ENCODE measurements at places on chromosomes 1 and 21.

DNA sequence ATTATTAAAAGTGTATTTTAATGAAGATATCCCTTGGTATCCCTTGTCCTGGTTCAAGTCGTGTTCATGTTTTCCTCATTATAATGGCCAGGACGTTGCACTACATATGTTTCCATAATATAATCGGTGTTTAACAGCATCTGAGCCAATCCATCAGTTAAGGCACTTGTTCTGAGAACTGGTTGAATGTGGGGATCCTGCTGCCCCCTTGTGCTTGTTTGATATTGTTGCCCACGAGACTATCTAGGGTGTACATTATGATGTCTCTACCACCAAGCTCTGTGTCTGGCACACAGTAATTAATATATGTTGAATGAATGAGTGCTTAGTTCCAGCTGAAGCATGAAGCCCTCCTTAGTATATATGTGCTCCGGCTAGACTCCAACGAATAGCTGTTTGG is 193.0 kb downstream of the CACNA1E start:
- DNase-seq: no peak

DNA sequence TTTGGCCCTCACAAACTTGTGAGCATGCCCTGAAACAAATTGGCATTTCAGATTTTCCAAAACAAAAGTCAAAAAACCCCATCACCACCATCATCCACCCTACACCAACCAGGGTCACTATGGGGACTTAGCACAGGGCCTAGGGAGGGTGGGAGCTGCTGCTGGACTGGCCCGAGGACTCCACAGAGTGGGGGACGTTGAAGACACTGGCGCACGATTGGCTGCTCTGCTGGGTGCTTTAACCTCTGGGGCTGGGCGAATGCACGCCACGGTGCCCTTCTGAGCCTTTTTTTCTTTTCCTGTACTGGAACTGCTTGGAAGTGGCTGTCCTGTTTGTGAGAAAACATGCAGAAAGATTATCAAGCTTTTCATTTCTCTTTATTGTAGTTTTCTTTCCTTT is 92.8 kb downstream of the CD247 start:
- DNase-seq: no peak

- DNase-seq: no peak
Observed at GRCh38 chr21:46243325-46243724, 14.8 kb upstream of the LSS start.

GRCh38 chr21:45618846-45619485 is 24.6 kb upstream of the PCBP3 start:
- no peak for DNase-seq

DNA sequence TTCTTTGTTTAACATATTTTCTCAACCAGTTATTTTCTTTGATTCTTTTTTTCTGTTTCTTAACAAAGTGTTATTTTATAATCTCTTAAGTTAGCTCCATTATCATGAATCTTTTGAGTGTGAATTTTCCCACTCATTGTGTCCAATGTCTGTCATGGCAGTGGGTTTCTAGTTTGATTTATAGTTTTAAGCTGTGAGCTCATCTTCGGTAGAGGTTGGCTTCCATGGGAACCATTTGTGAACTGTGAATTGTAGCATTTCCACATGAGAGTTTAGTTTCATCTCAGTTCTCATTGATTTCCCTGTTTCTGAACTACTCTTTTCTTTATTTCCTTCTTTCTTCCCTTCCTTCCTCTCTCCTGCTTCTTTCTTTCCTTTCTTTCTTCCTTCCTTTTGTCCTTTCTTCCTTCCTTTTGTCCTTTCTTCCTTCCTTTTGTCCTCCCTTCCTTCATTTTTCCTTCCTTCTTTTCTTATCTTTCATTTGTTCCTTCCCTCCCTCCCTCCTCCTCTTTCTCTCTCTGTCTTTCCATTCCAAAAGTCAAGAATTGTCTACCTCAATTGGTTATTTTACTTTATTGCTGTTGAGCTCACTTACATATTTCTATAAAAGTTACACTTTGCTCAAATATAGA is 3.0 kb upstream of the CRB1 start:
- no peak for DNase-seq

DNA sequence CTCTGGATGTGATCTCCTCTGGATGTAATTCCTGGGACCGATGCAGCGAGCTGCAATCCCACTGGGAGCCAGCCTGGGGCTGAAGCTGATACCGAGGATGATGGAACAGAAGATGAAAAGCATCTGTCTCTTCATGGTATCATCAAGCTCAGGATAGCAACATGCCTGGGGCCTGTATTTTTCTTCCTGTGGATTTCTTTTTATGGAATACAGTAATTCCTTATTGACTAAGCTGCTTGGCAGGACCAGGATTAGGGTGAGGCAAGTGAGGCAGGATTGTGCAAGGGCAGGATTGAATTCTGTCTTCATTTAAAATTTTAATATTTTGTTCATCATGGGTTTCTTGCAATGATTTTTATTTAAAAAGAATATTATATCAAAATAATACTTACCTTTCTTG is 86.6 kb downstream of the SLC25A24 start:
- no peak for DNase-seq

DNA sequence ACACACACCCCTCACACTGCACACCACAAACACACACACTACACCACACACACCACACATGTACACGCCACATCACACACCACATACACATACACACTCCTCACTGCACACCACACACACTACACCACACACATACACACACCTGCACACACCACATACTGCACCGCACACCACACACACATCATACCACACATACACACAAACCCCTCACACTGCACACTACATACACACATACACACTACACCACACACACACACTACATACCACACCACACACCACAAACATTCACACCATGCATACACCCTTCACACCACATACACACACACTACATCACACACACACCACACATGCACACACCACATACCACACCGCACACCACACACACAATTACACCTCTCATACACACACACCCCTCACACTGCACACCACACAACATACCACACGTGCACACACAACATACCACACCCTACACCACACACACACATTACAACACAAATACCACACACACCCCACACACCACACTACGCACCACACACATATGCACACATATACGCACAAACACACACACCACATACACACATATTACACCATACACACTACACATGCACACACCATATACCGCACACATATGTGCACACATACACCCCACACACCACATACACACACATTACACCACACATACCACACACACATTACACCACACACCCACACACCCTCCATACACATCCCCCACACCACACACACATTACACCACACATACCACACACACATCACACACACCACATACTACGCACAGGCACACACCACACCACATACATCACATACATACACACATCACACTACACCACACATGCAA is 29.6 kb downstream of the RAB7B start:
- no peak for DNase-seq

GRCh38 chr1:194215448-194215847 is 1029.0 kb upstream of the B3GALT2 start:
- no peak for DNase-seq

- peak; percentile 61 for DNase-seq
Observed at GRCh38 chr1:19448491-19449439, 36.6 kb downstream of the CAPZB start.

DNA sequence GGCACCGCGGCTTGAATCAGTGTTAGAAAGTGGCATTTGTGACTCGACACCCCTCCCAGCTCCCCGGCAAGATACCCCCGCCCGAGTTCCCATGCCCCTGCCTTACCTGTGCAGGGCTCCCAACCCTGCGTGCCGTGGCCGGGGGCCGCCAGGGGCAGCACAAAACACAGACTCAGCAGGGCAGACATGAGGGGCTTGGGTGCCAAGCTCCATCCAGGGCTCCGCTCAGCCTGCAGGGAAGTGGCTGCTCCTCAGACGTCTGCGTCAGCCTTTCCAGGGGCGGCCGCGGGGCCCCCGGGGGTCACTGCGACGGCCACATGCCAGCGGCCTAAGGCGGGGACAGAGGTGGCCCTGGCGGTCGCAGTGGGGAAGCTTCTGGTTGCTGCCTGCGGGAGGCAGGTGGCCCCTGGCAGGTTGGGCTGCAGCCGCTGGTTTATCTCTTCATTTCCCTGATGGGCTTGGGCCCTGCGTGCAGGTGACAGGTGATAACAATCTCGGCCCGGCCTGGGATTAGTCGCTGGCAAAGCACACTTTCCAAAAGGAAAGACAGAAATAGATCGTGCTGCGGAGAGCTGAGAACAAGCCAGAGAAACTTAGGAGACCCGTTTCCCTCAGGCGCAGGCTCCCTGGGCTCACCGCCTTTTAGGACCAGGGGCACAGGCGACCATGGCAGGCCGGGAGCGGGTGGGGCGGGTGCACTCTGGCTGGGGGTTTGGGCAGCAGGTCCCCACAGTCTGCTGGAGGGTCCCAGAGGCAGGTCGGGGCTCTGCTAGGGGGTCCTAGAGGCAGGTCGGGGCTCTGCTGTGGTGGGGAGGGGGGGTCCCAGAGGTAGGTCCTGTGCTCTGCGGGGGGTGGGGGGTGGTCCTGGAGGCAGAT is at the start of gene TSPEAR:
TSS of gene TSPEAR (minus strand) at position 246 of the 876 bp plus-strand sequence. CDS start at position 188, 58 bp downstream.
- peak; percentile 59 for DNase-seq

DNA sequence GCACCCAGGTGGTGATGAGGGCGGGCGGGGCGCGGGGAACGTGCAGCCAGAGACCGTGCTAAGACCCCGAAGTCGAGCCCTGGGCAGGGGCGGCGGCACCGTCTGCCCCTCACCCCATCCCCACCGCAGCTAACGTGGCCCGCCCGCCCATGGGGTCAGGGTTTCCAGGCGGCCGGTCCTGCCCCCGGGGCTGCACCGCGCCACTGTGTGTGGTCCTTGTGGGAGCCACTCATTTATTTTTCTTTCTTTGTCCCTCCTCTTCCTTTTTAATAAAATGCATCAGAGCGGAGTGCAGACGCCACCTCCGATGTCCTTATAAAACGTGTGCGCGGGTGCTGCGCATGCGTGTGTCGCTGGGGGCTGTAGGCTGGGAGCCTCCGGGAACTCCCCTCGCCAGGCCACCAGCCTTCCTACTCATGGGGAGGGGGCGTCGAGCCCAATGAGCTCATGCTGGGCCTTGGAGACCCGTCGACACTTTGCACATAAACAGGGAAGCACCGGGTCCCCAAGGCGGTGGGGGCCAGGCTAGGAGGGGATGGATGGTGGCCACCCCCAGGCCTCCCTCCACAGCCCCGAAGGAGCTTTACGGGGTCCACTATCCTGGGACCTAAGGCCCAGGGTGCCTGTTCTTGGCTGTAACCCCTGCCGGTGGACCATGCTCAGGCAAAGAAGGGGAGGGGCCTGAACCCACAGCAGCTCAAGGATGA is 59.9 kb downstream of the WNT9A start:
- DNase-seq: peak; percentile 71

DNA sequence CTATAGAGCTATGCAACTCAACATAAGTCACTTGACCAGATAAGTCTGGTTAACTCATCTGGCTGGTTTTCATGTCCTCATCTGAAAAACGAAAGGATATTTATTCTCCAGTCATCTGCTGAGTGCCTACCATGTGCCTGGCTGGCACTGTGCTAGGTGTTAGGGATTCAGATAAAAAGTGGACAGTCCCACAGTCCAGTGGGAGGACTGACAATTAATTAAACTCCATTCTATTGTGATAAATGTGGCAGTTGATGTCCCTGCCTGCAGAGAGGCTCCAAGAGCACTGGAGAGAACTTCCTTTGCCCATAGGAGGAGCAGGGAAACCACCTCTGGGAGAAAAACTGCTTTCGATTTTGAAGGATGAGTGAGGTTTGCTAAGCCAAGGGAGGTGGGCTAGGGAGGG is 5.4 kb downstream of the NUAK2 start:
- DNase-seq: no peak

DNA sequence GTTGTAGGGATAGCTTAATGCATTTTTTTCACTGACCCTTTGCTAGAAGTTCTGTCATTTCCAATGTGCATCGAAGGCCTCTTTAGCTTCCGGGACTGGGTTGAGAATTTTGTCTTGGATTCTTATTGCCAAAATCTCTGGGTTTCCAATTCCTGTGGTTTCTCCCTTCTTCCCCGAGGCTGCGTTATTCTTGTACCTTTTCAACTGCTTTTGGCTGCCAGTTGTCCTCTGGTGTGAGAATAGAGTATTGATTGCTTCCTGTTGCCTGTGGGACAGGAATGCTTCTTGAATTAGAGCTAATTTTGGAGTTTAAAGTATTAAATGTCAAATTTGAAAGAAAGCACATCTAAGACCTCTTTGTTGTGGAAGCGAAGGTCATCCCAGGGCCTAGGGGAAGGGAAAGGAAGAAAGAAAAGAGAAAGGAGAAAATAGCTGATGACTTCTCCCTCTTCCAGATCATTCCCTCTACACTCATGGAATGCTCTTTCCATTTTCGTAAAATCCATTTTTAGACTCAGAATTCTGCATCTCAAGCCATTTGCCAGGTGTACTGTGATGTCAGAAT is 21.1 kb downstream of the HUNK start:
- DNase-seq: no peak

DNA sequence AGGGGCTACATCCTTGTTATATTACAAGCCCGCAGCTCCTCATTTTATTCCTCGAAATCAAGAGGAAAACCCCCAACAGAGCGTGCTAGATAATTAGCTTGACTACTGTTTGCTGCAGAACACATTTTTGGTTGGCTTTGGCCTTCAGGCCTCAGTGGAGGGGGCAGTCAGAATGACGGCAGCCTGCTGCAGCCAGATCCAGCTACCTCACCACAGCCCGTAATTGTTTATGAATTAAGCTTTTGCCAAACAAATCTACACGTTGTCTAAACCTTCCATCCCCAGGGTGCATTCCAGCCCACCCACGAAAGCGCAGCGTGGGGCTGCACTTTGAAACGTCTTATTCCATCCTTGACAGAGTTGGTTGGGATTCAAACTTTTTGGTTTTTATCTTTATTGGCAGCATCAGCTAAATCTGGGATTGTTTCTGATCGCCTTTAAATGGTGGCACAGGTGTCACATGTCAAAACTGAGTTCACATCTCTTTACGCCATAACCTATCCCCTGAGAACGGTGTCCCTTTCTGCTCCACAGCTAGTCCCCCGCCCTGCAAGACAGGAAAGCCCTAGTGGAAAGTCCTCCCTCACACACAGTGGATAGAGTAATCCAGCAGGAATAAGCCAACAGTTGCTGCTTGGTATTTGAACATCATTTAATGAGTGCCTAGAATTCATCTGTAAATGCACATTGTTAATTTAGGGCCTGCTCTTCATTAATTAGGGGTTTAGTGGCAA is 195.5 kb downstream of the LMO4 start:
- no peak for DNase-seq

- DNase-seq: no peak
Observed at GRCh38 chr1:70963374-70963773, 84.2 kb downstream of the PTGER3 start.

GRCh38 chr1:58402444-58402843 is 144.1 kb downstream of the OMA1 start:
- no peak for DNase-seq
